ENCODE measurements at places on chromosomes 13 and 19. TPM values are rescaled to one million over a fixed set of nuclear protein-coding genes. Genes with fewer than 3 reads are reported as not detected.

DNA sequence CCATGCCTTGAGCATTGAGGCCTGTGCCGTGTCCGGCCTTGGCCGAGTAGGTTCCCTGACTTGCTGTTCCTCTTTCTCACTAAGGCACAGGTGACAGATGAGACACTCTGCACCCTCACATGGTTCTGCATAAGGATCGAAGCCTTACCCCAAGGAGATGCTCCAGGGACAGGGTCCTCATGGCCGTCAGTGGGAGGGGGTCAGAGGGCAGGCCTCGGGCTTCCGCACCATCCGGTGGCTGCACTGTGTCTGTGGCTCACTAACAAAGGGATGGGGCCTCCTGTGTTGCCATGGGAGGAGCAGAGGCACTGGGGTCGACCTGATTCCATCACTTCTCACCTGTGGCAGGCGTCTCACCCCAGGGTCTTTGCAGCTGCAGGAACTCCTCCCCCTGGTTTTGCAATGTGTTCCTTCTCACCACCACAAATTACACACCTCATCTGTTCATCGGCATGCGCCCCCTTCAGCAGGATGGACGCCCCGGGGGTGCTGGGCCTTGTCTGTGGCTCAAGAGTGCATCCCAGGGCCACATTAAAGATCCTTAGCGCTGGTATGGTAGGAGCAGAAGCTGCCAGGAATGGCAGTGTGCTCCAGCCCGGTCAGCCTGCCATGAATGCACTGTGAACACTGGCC lies 113.3 kb upstream of the SOX1 start:
- no peak for DNase-seq

DNA sequence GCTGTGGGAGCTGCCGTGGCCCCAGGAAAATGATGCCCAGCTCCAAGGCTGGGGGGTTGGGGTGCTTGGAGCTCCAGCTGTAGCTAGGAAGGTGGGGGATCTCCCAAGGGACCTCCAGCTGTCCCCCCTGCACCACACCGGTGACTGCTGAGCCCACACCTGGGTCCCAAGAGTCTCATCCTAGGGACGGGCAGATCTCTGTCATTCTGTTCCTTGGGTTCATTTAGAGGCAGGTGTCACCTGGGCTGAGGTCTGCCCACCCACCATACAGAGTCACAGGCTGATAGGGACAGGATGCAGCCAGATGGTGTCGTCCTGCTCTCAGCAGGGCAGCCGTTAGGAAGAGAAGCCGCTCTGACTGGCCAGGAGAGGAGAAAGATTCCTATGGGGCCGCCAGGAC lies 5.3 kb downstream of the F2RL3 start:
- DNase-seq = no peak

GRCh38 chr19:29002336-29002735 lies 210.6 kb downstream of the UQCRFS1 start:
- no peak for DNase-seq

GRCh38 chr13:111344471-111345191 lies 24.2 kb downstream of the TEX29 start:
- no peak for DNase-seq

- DNase-seq = no peak
Measured at GRCh38 chr13:27601803-27602202, 18.5 kb downstream of the LNX2 start.

DNA sequence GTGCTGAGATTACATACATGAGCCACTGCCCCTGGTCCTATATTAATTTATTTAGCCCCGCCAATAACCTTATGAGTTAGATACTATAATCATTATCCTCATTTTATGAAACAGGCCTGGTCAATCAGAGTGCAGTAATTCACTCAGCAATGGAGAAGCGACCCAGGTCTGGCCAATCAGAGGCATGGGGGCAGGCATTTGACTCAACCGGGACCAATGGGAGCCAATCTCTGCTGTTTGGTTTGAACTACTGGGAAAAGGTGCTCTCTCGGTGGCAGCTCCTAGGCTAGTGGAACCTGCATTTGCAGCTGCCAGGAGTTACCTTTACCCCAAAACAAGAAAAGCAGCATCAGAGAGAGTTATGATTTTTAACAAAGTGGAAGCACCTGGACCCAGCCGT lies 6.6 kb downstream of the SIRT2 start:
- DNase-seq = no peak

DNA sequence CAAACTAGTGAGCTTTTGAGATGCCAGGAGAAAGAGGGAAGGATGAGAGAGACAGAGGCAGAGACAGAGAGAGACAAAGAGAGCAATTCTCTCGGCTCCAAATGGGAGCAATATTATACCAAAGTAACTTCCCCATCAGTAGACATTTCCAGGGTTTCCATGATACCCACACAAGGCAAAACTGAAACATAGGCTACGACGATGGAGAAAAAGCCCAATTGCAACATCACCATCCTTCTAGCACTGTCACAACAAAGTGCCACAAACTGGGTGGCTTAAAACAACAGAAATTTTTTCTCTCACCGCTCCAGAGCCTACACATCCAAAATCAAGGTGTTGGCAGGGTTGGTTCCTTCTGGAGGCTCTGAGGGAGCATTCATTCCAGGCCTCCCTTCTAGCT lies 81.4 kb downstream of the KCTD12 start:
- no peak for DNase-seq

DNA sequence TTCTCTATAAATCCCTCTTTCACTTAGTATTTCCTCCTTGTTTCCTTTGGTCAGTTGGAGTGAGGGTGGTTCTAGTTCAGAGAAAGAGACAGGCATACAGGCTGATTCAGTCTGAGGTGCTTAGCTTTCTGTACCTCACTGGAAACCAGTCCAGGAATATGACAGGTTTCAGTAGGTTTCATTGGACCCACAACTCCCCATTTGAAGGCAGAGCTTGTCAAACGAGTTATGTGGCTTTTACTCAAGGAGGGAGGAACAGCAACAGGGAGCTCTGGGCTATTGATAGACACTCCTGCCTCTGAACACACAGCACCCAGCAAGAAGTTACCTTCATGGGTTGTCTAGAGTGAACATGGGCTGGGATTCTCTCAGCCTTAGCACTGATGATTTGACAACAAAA lies 14.5 kb downstream of the ACTN4 start:
- DNase-seq = peak; percentile 68

DNA sequence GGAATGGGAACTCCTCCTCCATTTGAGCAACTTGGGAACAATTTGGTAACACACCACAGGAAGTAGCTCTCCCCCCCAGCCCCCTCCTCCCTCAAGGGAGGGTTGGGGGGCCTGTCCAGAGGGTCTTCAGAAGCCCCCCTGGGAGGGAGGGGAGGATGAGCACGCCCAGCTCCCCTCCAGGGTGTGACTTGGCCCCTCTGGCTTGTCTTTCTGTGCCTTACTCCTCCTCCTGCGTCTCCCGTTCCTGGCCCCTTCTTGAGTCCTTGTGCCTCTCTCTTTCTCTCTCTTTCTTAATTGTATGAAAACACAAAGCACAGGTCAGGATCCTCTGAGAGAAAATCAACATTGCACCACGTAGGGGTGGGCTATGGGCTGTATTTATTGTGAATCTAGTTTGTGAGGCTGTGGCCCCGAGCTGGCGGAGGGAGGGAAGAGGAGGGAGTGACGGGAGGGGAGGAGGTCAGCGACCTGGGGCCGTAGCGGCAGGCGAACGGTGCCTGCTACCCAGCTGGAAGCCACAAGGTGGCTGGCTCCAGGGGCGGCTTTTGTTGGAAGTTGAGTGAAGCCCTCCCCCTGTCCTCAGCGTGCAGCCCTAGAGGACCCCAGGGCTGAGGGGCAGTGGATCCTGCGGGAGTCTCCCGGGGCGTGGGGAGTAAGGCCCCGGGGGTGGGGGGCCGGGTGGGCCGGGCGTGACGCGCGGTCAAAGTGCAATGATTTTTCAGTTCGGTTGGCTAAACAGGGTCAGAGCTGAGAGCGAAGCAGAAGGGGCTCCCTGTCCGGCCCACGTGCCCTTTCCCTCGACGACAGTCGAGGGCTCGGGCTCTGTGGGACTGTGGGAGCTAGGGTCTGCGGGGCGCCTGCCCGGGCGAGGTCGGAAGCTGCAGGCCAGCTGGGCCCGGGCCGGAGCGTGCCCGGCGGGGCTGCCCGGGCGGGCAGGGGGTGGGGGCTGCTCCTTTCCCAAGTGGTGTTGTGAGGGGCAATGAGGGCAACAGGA lies 6.4 kb downstream of the LYL1 start:
- DNase-seq = no peak

- DNase-seq = no peak
Measured at GRCh38 chr19:41415154-41415571, 12.0 kb downstream of the B3GNT8 start.

DNA sequence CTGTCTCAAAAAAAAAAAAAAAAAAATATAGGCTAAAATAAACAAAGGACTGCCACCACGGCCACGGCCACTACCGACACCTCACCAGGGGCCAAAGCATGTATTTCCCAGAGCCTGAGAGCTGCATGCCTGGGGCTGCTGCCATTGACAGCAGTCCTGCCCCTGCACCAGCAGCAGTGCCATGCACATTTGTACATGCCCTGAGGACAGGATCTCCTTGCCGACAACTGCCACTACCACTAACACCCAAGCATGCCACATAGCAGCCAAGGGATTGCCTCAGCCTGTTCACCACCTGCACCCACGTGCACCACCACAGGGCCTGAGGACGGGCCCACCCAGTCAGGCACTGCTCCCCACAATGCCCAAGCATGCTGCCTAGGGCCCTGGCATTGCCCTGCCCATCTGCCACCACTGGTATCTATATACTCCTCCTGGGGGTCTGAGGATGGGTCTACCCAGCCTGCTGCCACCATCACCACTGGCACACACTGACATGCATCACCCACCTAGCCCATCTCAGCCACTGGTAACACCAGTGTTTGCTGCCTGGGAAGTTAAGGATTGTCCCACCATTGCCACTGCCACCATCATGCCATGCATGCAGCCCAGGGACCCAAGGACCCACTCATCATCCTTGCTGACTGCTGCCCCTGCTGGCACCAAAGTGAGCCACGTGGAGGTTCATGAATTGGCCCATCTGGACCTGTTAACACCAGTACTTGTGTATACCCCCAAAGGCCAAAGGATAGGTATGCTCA lies 10.6 kb upstream of the NUP62 start:
- no peak for DNase-seq

- peak; percentile 17 for DNase-seq
Measured at GRCh38 chr13:30026093-30026492, 175.7 kb upstream of the UBL3 start.

GRCh38 chr13:85970727-85971126 lies 171.5 kb upstream of the SLITRK6 start:
- DNase-seq = no peak

GRCh38 chr19:40667602-40668001 lies 22.8 kb downstream of the NUMBL start:
- no peak for DNase-seq

Gene NKG7
- 7.4 TPM for total RNA-seq

Gene SULT2B1
- total RNA-seq = 13.1 TPM

Gene FOXA3
- 10.1 TPM for total RNA-seq

Gene VMAC
- 12.7 TPM for total RNA-seq

Gene ADGRL1
- 33.2 TPM for total RNA-seq

All from mucosa of gallbladder (tissue), 1 donor.